ENCODE measurements at places on chromosomes 3 and 15.
A peak's percentile ranks its signal among the peaks of the same experiment; 100 is the strongest.

DNA sequence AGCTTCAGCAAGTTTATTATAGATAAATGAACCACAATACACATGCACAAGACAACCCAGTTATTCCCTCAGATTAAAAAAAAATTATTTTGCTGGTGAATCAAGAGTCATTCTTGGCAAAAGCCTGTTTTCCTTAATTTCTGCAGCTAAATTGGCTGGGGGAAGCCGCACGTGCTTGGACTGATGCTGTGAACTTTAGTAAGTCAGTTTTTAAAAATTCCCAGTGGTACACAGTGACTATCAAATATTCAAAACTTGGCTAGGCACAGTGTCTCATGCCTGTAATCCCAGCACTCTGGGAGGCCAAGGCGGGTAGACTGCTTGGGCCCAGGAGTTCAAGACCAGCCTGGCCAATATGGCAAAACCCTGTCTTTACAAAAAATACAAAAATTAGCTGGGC, 23.9 kb downstream of the EHD4 start:
- DNase-seq = no peak

DNA sequence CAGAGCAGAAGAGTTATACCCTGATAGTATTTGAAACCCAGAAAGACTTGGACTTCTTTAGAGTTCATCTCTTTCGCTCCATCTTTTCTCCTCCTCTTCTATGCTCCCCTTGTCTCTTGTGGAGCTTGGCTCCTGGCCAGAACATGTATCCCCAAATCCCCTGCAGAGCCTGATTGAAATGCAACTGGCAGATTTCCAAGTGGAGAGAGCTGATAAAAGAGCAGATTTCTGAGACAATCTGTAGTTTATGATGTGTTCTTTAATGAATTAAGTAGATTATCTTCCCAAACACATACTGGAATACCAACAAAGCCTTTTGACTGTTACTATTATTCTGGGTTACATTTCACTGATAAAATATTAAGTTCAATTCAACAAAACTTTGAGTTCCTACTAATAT, 33.4 kb downstream of the UNC13C start:
- no peak for DNase-seq

GRCh38 chr15:42736178-42736792, 643 bp downstream of the CDAN1 start:
- peak; percentile 31 for DNase-seq

- DNase-seq = no peak
These were observed 2.0 kb downstream of the LYSMD2 start for GRCh38 chr15:51735228-51736010.

DNA sequence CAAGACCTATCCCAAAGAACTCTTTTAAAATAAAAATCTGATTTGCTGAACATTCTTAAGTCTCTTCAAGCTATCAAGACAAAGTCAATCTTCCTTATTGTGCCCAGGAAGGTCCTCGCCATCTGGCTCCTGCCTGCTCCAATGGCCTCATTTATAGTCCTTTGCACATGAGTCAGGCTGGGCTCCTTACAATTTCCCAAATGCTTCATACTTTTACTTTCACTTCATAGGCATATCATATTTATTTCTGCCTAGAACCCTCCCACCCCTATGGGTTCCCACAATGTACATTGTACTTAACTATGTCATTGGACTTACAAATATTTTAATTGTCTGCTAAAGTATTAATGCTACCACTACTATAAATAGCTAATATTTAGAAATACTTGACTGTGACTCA, 9.1 kb downstream of the THRB start:
- DNase-seq = no peak

- no peak for DNase-seq
These were observed 565 bp downstream of the CIB2 start for GRCh38 chr15:78130466-78131294.

DNA sequence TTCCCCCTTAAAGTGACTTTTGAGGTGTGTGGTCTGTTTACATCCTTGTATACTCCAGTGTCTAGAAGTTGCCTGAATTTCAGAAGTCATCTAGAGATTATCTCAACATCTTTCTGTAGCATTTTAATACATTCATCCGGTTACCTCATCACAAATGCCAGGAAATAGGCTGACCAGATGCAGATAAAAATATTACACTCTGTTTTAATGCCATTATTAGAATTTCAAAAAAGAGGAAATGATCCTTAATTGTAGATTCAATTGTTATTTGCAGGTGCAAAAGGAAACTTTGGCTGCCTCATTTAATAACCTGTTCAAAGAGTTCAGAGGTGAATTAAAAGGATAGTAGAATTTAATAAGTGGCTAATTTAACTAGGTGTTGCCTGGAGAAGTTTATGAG, 290.9 kb downstream of the C3orf38 start:
- no peak for DNase-seq

DNA sequence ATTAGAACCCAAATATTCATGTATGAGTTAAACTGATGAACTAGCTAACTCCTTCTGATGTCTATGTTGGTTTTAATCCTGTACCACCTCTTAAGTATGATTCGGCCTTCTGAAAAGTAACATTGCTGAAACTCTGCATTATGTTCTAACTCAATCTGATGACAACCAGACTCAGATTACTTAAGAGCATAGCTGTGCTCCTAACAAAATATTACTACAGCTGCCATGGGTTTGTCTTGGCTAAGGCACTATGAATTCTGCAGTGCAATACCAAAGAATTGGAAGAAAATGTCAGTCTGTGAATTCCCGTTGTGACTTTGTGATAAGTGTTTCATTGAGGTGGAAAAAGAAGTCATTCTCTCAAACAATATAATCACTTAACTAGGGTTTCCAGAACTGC, 224.4 kb downstream of the ZMAT3 start:
- no peak for DNase-seq

DNA sequence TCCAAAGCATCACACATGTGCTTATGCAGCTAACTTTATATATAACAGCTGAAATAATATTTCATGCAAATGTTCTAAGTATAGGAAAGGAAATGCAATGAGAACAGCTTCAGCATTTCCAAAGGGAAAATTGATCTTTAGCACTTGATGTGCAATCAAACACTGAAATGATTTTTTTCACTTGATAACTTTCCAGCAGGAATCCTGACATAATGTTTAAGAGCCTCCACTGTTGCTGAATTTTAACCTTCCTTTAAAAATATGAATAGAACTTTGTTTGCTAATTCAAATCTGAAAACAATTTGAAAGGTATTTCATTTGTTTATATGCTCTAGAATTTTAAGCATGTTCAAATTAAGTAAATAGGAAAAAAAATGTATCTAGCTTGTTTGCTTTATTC, 96.9 kb upstream of the STRIT1 start:
- DNase-seq = no peak

- DNase-seq = peak; percentile 66
These were observed 388.2 kb upstream of the AGTR1 start for GRCh38 chr3:148309390-148310035.

GRCh38 chr3:37144806-37145205, 29.6 kb downstream of the LRRFIP2 start:
- no peak for DNase-seq

DNA sequence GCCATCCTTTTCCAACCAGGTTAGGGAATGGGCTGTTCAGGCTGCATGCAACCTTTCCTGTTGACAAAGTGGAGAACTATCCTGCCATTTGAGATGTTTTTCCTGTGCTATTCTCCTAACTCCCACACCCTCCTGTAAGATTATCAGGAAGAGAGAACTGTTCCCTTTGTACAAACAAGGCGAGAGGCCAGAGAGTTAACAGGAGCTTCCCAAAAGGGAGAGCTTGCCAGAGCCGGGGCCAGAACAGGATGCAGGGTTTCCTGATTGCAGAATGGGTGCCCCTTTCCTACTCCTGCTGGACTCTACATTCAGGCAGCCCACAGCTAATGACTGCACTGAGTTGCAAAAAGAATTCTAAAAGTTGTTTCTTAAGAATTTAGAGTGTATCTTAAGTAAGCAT, 17.1 kb downstream of the PML start:
- DNase-seq = no peak

DNA sequence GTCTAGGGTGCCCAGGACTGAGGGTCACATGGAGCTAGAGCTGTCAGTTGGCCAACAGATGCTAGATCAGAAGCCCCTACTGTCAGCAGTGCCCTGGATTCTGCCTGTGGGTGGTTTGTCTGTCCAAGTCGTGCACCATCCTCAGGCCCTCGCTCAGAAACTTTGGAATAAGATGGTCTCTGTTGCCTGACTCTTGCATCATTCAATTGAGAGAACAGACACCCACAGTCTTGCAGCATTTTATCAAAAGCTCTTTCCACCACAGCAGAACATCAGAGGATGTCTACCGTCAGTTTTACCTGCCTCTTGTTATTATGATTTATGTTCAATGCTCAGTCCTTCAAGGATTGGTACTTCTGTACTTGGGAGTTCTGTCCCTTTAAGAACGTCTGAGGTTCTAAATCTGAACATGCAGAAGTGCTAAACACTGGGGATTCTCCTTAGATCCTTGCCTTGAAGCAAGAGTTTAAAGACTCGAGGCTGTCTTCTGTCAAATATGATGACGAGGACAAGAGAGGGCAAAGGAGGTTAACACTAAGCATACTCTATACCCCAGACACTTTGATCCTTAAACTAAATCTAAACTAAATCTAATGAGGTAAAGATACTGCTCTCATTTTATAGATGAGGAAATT, 4.8 kb downstream of the AQP9 start:
- DNase-seq = no peak

GRCh38 chr15:57330619-57331340, 45.5 kb upstream of the CGNL1 start:
- DNase-seq = no peak

GRCh38 chr3:109532257-109533216, 195.2 kb upstream of the DPPA4 start:
- peak; percentile 85 for DNase-seq

- no peak for DNase-seq
These were observed 34.0 kb upstream of the NPHP3 start for GRCh38 chr3:132756108-132756650.

- DNase-seq = no peak
These were observed 252.5 kb upstream of the TGFBR2 start for GRCh38 chr3:30353711-30354467.

DNA sequence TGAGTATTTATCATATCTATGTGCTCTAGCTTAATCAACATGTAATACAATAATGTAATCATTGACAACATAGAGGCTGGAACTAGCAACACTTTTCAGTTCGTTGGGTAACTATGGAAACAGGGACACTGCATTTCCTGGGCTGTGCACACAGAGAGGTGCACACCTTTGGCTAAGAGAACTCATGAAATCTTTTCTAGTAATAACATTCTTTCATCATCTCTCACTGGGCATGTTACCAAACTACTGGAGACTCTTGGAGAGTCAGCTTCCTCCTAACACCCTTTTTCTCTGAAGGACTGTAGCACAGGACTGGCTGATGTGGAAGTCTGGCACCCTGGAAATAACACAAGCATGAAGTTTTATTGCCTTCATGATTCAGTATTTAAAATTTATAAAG, 135.6 kb downstream of the KCNMB2 start:
- peak; percentile 46 for DNase-seq

GRCh38 chr3:16132190-16132589, 42.3 kb upstream of the GALNT15 start:
- no peak for DNase-seq

GRCh38 chr15:36313736-36314280, 265.6 kb upstream of the CDIN1 start:
- no peak for DNase-seq

DNA sequence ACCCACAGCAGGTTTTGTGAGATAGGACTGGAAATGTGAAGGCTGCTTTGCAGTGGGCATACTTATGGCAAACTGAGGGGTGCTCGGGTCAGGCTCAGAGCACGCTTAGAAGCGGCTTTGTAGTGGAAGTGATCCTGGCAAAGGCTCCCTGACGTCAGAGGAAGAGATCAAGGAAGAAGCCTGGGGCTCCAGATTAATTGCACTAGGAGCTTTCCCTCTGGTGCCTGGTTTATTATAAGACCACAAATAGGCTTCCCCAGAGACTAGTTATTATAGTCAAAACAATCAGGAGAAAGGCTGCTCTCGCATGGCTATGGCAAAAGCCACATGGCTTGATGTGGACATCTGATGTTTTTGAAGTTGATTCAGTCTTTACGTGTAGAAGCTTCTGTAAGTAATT, 515.1 kb downstream of the GABRG3 start:
- DNase-seq = no peak

DNA sequence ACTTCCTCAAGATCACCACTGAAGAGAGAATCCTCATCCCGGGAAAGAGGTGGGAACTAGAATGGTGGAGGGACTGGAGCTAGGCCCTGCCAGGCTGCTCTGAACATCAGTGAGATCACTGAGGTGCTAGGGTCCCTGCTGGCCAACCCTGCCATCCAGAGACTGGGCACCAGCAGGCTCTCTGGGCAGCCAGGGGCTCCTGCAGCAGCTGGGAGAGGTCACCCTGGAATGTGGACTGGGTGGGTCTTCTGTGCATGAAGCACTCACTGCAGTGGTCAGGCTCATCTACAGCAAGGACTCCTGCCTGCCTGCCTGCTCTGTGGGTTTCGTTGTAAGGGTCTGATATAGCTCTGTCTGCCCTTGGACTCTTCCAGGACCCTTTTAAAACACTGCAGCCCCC, 24.9 kb downstream of the ALS2CL start:
- no peak for DNase-seq

DNA sequence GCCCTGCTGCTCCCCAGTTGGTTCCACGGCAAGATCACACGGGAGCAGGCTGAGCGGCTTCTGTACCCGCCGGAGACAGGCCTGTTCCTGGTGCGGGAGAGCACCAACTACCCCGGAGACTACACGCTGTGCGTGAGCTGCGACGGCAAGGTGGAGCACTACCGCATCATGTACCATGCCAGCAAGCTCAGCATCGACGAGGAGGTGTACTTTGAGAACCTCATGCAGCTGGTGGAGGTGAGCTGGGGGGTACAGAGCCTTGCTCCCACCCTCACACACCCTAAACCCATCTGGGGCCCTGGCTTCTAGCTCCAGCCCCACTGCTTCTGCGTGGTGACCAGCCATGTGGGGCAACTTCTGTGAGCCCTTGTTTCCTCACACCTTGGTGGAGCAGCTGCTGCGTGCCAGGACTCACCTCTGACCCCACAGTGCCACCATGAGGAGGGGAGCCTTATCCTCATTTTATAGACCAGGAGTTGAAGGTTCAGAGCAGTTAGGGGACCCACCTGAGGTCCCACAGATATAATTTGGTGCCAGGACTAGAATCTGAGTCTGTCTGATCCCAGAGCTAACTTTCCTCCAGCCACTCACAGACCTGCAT, 13.3 kb upstream of the LMAN1L start:
- no peak for DNase-seq

DNA sequence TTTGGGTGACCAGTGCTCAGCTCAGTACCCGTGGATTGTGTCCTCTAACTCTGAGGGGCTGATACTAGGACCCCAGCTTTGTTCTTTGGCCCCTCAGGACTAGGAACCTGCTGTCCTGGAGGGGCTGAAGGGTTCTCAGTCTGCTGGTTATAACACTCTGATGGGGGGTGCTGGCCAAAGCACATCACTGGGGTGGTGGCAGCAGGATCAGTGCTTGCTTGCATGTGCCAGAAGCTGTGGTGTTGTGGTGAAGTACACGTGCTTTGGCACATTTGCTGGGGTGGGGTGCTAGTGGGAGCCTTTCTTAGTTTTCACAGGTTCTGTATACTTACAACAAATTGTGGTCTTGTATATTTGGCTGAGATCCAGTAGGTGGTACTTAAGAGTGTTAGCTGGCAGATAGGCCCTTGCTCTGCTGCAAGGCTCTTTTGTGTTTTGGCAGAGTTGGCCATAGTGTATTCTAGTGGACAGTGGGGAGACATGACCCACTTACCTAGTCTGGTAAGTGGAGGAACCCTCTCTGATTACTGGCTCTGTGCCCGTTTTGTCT, 344.3 kb downstream of the EDEM1 start:
- no peak for DNase-seq
